ENCODE measurements at places on chromosomes 6 and 20.
A peak's percentile ranks its signal among the peaks of the same experiment; 100 is the strongest.

DNA sequence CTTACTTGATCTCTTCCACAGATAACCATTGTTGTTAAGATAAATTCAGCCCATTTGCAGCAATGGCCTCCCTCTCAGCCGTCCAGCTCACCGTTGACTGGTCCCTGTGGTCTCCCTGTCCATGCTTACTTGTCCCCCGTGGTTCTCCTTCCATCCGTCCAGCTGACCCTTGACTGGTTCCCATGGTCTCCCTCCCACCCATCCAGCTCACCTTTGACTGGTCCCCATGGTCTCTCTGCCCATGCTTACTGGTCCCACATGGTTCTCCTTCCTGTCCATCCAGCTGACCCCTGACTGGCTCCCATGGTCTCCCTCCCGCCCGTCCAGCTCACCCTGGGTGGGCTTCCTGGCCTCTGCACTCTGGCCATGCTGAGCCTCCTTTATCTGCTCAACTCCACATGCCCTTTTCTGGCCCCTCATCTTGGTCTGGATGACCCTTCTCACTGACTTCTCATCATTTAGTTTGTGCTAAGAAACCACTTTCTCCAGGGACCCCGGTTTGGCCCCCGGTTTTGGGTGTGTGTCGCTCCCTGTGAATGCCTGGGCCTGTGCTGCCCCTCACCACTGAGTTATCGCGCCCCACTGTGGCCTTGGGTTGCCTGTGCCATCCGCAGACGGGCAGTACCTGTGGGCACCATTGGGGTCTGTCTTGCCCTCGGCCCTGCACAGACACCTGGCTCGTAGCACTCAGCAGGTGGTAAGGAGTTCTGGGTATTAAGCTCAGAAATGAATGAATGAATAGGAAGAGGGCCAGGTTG is 146.4 kb downstream of the ERMARD start:
- no peak for DNase-seq

GRCh38 chr6:145372671-145373151 is 362.6 kb downstream of the EPM2A start:
- DNase-seq: peak; percentile 70

DNA sequence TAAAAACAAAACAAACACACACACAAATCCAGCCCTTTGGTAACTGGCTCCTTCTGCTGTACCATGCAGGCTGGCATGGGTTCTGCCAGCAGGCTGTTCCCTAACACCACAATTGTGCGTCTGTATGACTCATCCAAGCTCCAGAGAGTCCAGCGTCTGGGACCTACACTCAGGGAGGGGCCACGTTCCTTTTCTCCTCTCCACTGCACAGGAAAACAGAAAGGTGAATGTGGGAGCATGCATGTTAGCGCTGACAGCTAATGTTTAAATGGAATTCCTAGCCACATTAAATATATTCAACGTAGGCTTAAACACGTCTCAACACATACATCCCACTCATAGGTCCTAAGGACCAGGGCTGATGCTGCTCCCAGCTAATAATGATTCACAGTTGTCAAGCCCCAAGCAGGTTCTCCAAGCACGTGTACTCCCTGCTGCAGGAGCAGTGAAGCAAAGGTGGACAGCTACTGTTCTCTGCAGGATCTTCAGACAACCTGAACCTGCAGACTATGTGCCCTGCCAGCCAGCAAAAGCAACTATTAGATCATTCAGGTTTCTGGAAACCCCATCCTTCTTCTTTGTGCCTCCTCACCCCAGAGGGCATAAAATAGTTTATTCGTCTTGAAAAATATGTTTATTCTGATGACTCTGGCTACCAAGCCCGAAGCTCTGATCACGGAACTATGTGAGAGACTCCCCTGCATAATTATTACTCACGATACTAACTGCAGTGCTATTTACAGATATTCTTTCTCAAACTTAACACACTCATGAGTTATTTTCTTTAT is 20.9 kb downstream of the MAP1LC3A start:
- peak; percentile 94 for DNase-seq

- no peak for DNase-seq
Observed at GRCh38 chr20:7155282-7155681, 387.8 kb downstream of the BMP2 start.

DNA sequence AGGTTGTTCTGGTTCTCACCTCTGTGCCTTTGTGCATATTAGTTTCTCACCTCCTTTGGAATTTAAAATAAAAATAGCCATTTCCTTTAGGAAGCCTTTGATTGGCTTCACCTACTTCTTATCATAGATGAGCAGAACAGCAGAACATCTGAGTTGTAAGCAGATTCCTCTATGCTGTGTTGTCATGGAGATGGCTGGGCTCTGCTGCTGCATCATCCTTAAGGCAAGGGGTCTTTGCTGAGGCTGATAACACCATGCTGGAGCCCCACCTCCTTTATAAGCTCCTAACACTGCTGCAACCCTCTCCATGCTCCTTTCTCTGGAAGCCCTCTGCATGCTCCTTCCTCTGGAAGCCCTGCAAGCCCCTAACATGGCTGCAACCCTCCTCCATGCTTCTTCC is 276.5 kb upstream of the TCF21 start:
- no peak for DNase-seq

- DNase-seq: no peak
Observed at GRCh38 chr6:99393366-99393697, 663 bp downstream of the COQ3 start.

- no peak for DNase-seq
Observed at GRCh38 chr6:118558464-118559217, 10.5 kb downstream of the PLN start.

- peak; percentile 76 for DNase-seq
Observed at GRCh38 chr6:53546281-53546680, 1.4 kb upstream of the GCLC start.

GRCh38 chr6:73519926-73520687 is 725 bp downstream of the EEF1A1 start:
- peak; percentile 82 for DNase-seq

- DNase-seq: no peak
Observed at GRCh38 chr6:167663784-167664443, 162.8 kb upstream of the AFDN start.

- no peak for DNase-seq
Observed at GRCh38 chr6:128914051-128914450, 31.1 kb downstream of the LAMA2 start.

DNA sequence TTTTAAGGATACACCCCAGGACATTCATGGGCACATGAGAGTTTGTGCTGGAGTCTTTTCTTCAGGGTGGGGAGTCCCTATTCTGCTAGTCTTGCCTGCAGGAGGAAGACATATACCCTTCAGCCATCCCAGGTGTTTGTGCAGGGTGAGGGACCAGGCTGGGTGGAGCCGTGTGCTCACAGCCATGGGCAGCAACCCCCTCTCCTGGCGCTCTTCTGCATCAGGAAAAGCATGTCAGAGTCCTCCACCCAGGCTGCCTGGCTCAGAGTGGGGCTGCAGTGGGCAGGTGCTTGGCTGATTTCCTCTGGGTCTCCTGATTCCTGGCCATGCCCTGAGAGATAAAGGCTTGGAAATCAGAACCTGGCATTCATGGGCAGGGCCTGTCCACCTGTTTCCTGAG is 22.7 kb upstream of the MLN start:
- DNase-seq: no peak

DNA sequence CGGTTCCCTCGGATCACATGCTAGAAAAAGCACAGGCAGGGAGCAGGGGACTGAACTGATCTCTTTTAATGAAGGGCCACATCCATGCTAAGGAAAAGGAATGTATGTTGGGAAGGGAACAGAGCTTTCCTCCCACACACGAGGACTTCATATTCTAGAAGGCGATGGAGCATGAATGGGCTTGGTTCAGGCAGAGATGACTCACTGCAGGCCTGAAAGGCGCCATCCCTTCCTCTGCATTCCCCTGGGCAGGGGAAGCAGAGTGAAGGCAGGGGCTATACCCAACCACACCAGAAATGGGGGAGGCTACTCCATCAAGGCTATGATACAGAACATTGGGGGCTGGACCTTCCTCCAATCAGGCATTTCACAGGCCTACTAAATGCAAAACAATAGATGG is 30.6 kb downstream of the ELMO2 start:
- DNase-seq: no peak

DNA sequence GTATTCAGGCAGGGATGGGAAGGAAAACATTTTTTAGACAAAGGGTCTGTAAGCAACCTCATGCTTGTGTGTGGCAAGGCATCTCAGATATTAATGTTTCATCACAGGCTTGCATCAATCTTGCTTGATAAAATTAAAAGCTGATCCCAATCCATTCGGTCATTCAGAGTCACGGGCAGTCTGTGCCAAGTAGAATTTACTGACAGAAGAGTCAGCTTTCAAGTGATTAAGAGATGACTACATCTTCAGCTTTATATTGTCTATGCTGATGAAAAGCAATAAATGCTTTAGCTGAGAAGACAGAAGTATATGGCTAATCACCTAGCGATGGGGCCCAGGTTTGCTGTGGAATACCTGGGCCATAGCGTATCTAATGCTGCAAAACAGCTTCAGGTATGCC is 3.5 kb downstream of the PLEKHG1 start:
- DNase-seq: no peak

- no peak for DNase-seq
Observed at GRCh38 chr20:20214757-20215275, 153.1 kb upstream of the INSM1 start.

DNA sequence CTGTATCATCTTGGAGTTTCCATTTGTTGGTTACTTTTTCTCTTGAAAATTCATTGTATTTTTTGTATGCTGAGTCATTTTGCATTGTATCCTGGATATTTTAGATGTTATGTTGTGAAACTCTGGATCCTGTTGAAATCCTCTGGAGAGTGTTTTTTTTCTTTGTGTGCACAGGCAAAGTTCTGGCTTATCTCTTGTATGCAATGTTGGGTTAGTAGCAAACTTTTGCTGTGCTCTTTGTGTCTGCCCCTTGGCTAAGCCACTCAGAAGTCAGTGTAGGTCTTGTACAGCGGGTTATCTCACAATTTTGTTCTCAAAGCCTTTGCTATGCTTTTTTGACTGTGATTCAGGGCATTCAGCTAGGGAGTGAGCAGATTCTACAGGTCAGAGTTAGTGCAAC is 29.1 kb upstream of the LMBRD1 start:
- DNase-seq: peak; percentile 7

- peak; percentile 78 for DNase-seq
Observed at GRCh38 chr6:1391800-1392309, 2.5 kb downstream of the FOXF2 start.

- DNase-seq: no peak
Observed at GRCh38 chr6:144123836-144124235, 26.5 kb upstream of the STX11 start.

DNA sequence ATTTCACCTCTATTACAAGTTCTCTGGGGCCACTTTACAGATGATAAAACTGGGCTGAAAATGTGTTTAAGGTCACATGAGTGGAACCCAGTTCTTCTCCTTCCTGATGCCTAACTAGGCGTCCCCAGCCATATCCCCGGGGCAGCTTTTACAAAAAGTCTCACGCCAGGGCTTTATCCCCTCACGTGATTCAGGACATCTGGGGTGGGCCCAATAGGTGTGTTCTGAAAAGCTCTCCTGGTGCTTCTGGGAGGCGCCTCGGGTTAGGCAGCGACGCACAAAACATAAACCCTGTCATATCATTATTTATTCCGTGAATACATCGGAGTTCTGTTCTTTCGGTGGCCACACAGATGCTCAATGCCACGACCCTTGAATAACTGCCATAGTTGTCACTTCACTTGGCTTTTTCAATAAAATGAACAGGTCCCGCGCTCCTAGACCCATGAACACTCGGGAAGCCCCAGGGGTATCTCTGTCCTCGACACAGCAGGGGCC is 32.1 kb downstream of the SF3B5 start:
- no peak for DNase-seq

DNA sequence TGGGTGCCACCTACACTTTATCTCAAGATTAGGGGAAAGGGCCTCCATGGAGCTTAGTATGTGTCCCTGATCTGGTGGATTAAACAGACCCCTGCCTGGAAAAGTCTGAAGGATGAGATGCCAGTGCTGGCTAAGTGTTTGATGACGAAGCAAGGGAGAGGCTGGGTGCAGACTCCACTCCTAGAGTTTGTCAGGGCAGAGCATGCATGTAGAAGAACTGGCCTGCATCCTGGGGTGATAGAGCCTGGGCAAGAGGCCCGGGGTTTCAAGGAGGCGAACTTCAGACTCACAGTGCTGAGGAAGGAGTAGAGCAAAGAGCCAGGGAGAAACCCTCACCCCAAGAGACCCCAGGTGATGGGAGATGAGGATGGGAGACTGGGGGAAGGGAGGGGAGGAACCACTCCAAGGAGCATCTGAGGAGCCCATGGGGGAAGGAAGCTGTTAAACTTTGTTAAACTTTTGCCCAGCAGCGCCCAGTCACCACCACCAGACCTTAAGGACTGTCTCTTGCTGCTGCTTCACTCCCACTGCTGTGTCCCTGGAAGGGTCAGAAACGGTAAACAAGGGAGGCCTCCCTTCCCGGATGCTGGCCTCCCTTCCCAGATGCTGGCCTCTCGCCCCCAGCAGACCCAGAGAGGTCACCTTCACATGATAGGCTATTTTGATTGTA is 61.6 kb downstream of the RPRD1B start:
- peak; percentile 57 for DNase-seq

GRCh38 chr6:161443848-161444247 is 170.0 kb upstream of the AGPAT4 start:
- DNase-seq: no peak

DNA sequence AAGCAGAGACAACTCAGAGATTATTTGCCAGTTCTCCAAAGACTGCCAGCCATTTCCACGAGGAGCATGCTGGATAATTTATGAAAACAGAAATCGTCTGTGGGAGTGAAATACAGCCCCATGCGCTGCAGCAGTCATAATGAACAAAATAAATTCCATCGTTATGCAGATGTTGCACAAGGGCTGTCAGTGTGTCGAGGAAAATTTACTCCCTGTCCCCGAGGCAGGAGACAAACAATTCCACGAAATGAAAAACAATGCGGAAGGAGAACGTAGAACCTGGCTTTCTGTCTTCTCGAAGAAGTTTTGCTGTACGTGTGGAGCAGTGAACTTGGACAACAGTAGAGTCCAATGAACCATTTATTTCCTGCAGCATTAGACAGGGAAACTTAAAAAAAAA is 399.4 kb downstream of the CD83 start:
- DNase-seq: no peak

GRCh38 chr6:158631678-158632537 is 12.6 kb downstream of the DYNLT1 start:
- DNase-seq: peak; percentile 93

All from ELR (cell line).